Activated CD4-positive, alpha-beta T cell treated with anti-CD3 and anti-CD28 coated beads, Interleukin-2, amount 50 U/mL, for 4 hours (primary cell): ENCODE measurements at places on chromosomes 6 and 20.

DNA sequence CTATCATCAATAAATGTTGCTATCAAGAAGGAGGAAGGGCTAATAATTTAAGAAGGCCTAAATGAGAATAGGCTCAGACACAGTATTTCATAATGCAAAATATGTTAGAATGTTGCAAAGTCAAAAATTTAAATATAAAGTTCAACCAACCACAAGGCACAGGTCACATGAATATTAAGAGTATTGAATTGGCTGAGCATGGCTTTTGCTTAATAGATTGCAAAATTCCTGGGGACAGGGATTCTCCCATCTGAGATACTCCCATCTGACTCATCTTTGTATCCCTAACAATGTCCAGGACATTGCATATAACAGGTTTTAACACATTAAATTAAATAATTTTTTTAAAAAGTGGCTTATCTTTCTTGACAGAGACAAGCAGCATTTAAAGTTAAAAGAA, 32.9 kb upstream of the UTRN start:
- no peak for DNase-seq

DNA sequence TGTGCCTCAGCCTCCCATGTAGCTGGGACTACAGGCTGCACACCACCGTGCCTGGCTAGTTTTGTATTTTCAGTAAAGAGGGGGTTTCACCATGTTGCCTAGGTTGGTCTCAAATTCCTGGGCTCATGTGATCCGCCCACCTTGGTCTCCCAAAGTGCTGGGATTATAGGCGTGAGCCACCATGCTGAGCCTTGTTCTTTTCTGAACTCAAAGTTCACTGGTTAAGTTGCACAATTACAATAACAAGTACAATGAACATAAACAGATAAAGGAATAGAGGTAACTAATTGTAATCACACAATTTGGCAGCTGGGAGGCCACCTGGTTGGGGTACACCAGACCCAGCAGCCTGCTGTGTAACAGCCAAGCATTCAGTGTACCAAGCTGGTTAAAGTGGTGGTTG, 6.7 kb downstream of the NUDT3 start:
- no peak for DNase-seq

- DNase-seq, result no peak
Measured at GRCh38 chr6:39695447-39695846, 29.8 kb downstream of the KIF6 start.

DNA sequence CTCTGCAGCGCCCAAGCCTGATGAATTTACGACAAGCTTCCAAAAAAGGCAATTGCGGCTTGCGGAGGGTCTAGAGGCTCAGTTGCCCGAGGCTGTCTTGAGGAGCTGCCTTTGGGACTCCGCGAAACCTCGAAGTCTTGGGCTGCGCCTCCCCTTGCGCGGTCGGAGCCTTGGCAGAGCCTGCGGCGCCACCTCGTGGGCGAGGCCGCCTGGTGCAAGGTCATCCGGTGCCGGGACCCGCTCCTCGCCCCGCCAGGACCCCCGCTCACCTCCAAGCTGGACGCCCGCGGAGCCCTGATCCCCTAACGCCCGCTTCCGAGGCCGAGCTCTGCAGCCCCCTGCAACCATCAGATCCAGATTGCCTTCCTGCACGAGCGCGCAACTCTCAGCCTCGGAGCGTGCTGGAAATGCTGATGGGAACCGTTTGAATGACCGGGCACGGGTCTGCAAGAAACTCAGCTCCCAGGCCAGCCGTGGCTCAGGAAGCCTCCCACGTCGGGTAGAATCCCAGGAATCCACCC, 14.9 kb upstream of the FAM210B start:
- no peak for DNase-seq

DNA sequence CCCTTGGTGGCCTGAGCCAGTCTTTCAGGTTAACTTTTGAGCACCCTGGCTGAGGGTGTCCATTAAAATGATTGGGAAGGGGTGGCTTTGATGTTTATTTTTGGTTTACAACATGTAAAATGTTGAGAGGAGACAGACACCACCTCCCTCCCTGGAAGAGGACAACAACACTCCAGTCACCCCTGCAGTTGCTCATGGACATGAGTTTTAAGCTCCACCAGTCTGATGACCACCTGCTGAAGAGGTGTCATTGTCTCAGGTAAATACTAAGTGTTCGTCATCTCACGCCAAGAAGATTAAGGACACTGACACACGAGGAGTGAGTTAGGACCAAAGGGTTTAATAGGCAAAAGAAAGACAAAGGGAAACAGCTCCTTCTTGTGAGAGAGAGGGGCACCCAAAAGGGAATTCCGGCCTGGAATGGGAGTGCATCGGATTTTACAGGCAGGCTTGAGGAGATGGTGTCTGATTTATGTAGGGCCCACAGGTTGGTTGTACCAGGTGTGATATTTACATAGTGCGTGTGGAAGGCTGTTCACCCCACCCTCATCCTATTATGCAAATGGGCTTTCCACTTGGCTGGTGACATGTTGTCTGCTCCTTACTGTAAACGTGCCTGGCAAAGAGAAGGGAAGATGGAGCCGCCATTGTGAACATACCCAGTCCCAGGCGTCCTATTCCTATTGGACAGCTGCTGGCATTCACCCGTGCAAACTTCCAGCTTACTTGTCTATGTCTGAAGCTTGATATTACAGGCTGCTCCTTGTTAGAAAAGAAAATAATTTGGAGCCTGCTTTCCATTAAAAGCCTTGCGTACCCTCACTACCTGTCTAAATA, 6.6 kb downstream of the HLA-B start:
- no peak for DNase-seq

GRCh38 chr6:53189554-53189953, 40.9 kb upstream of the GCM1 start:
- no peak for DNase-seq

DNA sequence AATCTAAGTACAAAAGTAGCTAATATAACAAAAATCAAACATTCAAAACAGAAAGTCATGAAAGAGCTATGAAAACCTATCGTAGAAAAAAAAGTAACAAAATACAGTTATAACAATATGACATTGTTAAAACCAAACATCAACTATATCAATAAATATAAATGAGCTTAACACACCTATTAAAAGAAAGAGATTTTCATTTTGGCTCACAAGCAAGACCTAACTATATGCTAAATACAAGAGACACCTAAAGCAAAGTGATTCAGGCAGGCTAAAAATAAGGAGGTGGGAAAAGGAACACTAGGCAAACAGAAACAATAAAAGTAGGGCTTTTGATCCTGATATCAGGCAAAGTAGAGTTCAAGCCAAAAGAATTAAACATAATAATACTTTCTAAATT, 13.5 kb downstream of the ZNF322 start:
- DNase-seq, result no peak

DNA sequence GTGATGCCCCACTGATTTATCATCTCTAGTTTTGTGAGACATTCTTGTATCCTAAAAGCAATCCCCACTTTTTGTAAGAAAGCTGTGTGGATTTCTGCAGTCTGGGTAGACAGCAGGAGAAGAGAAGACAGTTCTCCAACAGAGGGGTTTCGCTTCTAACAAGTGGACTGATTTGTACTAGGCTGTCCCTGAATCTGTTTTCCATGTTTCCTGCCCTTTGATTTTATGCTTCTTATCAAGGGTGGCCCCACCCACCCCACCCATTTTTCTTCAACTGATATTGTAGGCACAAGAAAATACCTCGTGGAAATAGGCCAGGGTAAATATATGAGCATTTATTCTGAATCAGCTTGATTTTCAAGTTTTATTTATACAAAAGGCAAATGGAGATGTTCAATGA, 25.7 kb upstream of the JAG1 start:
- DNase-seq, result no peak

- no peak for DNase-seq
Measured at GRCh38 chr6:107712665-107713551, 111.2 kb downstream of the SCML4 start.

DNA sequence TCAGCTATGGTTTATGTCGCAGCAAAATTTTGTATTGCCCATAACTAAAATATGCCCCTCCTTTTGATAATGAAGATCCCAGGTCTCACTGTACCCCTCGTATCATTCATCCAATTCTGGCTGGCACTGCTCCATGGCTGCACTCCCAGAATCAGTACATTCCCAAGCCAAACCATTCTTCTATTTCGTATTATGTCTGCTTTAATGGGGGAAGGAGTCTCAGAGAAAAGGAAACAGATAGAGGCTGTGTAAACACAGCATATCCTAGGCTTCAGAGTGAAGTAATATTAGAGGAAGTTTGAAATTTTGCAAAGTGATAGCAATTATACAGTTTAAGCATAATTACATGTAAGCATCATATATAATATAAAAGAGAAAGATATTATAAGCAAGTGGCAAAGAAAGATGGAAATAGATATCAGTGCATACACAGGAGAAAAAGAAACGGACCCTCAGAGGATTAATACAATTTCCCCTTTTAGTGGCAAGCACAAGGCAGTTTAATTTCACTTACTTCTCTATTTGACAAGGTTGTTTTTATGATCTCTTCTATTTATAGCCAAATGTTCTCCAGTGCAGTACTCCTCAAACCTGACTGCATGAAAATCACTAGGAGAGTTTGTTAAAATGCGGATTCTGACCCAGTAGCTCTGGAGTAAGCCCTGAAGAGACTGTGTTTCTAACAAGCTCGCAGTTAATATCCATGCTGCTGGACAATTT, 56.5 kb upstream of the TENT5A start:
- no peak for DNase-seq

DNA sequence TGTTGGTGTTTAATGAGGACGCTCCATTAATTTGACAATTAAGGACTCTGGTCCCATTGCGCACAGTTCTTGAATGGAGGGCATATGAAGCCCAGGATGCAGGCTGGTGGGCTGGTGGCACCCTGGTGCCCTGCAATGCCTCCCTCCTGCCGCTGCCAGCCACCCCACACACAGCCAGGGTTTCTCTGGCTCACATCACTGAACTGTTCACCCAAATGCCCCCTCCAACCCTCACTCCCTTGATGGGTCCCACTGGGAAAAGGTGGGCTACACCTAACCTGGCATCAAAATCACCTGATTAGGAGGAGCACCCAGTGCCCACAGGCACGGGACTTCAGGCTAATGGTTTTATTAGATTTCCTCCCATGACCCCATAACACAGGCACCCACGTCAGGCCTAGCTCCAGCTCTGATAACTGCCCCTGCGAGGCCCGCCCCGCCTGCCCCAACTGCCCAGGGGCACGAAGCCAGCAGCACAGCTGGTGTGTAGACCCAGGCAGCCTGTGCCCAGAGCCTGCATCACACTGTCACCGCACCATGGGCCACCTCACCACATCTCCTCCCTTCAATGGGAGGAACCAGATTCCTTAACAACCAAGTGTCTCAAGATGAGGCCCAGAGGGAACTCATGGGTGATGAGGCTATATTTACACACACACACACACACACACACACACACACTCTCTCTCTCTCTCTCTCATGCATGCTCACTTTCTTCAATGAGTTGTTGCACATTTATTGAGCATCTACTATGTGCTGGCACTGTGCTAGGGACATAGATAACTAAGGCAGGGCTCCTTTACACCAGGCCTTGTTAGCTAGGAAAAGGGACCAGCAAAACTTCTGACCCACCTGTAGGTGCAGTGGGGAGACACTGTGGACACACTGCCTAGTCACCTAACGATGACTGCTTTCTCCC, 107.3 kb downstream of the NOL4L start:
- no peak for DNase-seq

GRCh38 chr6:131510094-131510493, 62.9 kb upstream of the ARG1 start:
- DNase-seq, result no peak

DNA sequence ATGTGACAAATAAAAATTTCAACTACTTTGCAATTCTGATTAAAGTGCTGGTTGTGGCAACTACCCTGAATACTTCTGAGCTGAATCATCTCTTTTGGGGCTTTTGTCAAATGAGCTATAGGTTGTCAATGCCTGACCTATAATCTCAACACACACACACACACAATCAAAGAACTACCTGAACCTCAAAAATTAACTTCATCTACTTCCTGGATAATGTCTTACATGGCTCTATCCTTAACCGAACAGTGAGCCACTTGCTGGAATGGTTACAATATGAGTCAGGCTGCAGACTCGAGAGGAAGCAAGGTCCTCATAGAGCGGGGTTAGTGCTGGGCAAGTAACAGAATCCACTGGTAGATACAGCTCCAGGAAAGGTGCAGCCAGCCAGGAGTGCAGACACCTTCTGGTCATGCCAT, 70.6 kb upstream of the DST start:
- DNase-seq, result no peak

DNA sequence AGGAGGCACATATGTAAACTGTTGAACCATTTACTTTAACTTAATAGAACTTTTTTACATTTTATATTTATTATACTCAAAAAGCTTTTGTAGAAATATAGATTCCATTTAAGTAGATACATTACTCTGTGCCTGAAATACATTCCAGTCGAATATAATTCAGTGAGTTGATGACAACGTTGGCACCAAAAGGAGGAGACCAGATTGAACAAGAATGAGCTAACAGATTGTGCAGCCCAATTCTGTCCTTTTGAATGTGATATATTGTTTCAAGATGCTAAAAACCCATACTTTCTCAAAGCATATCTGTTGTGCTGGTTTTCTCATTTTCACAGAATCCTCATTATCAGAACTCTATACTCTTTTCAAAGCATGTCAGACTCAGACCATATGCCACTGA, 147.4 kb upstream of the SIM1 start:
- no peak for DNase-seq

GRCh38 chr6:148620579-148621298, 126.1 kb upstream of the UST start:
- no peak for DNase-seq
